HFFc6 (cell line): ENCODE measurements at places on chromosomes 1 and 21. TPM values are rescaled to one million over a fixed set of nuclear protein-coding genes. Genes with fewer than 3 reads are reported as not detected.

DNA sequence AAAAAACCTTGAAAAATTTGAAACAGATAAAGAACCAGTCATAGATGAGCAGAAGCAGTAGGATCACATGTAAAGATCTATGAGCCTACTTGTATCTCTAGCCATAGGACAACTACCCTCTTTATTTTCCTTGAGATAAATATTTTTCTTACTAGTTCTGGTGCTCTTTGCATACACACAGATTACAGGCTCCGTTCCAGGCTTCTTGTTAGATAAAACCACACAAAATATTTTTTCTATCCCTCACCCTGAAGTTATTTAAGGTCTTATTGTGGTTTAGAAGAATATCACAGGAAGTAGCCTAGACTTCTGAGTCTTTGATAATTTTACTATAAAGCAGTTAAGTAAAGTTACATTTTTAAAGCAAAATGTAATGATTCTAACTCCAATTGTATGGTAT is 512.2 kb downstream of the NEGR1 start:
- H3K27ac ChIP-seq = peak overlapping the region; percentile 36
- H3K4me3 ChIP-seq = no peak overlapping the region
- DNase-seq = peak; percentile 60
- peaks cover 5% of the 10 kb centered on the region for H3K36me3 ChIP-seq
- H3K27me3 ChIP-seq = 0 out of 2 replicates have a peak, but pooled peaks cover 2% of the 10 kb centered on the region

GRCh38 chr1:199269241-199269640 is 630.4 kb downstream of the PTPRC start:
- H3K4me1 ChIP-seq = peaks cover 42% of the 10 kb centered on the region
- no peaks in the 10 kb centered on the region for H3K36me3 ChIP-seq
- H3K4me3 ChIP-seq = no peak overlapping the region
- DNase-seq = no peak

DNA sequence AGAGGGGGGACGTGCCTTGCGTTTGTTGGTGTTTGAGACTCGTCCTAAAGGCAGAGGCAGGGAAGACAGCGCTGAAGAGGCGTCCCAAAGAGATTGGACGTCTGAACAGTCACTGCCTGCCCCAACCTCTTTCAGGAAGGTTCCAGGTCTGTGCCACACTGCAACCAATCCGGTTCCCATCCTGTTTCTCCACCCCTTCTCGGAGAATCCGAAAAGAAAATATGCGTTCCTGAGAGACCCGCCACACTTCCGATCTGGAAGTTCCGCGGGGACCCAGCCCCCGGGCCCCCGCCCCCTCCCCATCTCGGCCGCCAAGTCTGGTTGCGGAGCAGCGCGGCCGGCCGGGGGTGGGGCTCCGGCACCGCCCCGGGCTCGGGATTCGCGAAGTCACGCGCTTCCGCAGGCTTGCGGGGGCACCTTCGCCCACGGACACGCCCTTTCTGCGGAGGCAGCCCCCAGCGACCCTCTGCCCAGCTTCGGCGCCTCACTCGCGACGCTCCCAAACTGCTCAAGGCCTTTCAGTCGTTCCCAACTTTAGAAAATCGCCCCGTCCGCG is 124.5 kb upstream of the DPYD start:
- H3K27ac ChIP-seq = peak overlapping the region; percentile 78
- peak overlapping the region; percentile 92 for H3K4me3 ChIP-seq
- H3K36me3 ChIP-seq = peaks cover 33% of the 10 kb centered on the region
- peaks cover 69% of the 10 kb centered on the region for H3K4me1 ChIP-seq
- H3K27me3 ChIP-seq = peaks cover 5% of the 10 kb centered on the region; the same call in 1 of the 2 replicates
- DNase-seq = peak; percentile 29

- peak; percentile 29 for DNase-seq
- H3K27me3 ChIP-seq = peaks cover 8% of the 10 kb centered on the region
- no peak overlapping the region for H3K27ac ChIP-seq
- peaks cover 12% of the 10 kb centered on the region for H3K4me1 ChIP-seq
- no peak overlapping the region for H3K4me3 ChIP-seq
These were observed 7.0 kb downstream of the DCST2 start for GRCh38 chr1:155026588-155026987.

DNA sequence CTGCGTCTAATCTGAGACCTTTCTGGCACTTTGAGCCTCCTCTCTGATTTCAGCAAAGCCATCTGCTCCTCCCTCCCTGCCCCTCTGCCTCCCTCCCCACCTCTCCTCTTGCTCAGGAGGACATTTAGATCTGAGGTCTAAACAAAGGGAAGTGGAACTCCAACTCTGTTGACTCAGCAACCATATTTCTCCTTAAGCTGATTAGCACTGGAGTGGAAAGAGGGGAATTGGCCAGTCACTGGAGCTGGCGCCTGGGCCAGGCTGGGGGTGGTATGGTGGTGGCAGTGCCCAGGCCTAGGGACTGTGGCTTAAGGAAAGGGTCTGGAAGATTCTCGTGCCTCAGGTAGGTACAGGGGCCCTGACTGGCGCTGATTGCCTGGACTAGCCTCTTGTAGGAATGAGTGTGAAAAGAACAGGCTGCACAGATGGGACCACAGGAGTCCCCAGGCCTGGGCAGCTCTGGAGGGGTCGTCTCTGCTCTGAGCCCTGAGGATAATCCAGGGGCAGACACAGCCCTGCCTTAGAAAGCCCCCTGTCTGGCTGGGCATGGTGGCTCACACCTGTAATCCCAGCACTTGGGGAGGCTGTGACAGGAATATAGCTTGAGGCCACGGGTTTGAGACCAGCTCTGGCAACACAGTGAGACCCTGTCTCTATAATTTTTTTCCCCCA is 11.9 kb downstream of the SH2D2A start:
- H3K4me1 ChIP-seq = peaks cover 40% of the 10 kb centered on the region
- H3K36me3 ChIP-seq = peaks cover 11% of the 10 kb centered on the region
- no peak overlapping the region for H3K4me3 ChIP-seq
- H3K27ac ChIP-seq = no peak overlapping the region

DNA sequence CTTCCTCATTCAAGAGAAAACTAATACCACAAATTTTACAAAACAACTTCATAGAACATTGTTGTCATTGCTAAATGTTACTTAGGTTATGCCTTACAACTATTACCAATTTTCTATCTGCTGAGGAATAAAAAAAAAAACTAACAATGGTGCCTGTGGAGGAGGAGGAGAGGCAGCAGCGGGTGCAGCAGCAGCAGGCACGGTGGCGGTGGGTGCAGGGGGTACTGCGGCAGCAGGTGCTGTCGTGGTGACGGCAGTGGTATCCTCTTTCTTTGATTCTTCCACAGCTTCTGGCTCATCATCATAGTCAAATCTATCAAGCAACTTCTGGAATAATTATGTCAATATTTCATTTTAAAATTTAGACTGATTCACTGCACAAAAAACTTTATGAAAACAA is 35.5 kb downstream of the SCAF4 start:
- H3K27me3 ChIP-seq = no peaks in the 10 kb centered on the region
- DNase-seq = no peak
- peaks cover 24% of the 10 kb centered on the region; the same call in 1 of the 2 replicates for H3K36me3 ChIP-seq
- H3K4me3 ChIP-seq = no peak overlapping the region
- H3K27ac ChIP-seq = peak overlapping the region; percentile 40; the same call in 1 of the 2 replicates
- H3K4me1 ChIP-seq = peaks cover 10% of the 10 kb centered on the region

GRCh38 chr1:228371741-228372182 is 34.9 kb downstream of the TRIM11 start:
- H3K36me3 ChIP-seq = no peaks in the 10 kb centered on the region
- no peak for DNase-seq
- H3K27ac ChIP-seq = no peak overlapping the region
- H3K4me3 ChIP-seq = no peak overlapping the region

GRCh38 chr1:232966663-232967062 is 16.3 kb downstream of the NTPCR start:
- no peak overlapping the region for H3K4me3 ChIP-seq
- H3K27me3 ChIP-seq = no peaks in the 10 kb centered on the region; the same call in 1 of the 2 replicates
- no peak overlapping the region for H3K27ac ChIP-seq
- H3K4me1 ChIP-seq = peaks cover 16% of the 10 kb centered on the region

- H3K4me3 ChIP-seq = peak overlapping the region; percentile 28
- no peaks in the 10 kb centered on the region for H3K36me3 ChIP-seq
- H3K27me3 ChIP-seq = peaks cover 11% of the 10 kb centered on the region
- no peak overlapping the region for H3K27ac ChIP-seq
- H3K4me1 ChIP-seq = peaks cover 16% of the 10 kb centered on the region
- peak; percentile 31 for DNase-seq
These were observed 54.6 kb upstream of the LBR start for GRCh38 chr1:225482421-225482950.

DNA sequence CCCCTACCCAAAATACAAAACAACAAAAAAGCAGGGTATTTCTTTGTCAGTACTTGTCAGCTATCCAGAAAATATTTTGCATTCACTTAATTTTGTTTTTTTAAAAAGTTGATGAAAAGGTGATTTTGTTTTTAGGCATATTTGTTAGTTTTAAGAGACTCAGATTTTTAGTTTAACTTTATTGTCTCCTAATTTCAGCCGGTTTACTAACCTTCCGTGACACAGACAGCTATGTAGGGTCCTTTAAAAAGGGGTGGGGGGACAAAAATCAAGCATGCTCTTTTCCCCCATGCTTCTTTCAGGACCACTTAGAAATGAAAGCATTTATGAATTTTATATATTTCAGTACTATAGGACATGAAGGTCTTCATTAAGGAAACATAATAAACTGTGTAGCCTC is 1.6 kb downstream of the PBX1 start:
- peaks cover 13% of the 10 kb centered on the region; the same call in 1 of the 2 replicates for H3K36me3 ChIP-seq
- H3K4me3 ChIP-seq = peak overlapping the region; percentile 99
- peak overlapping the region; percentile 92 for H3K27ac ChIP-seq
- H3K4me1 ChIP-seq = peaks cover 48% of the 10 kb centered on the region
- no peaks in the 10 kb centered on the region; the same call in 1 of the 2 replicates for H3K27me3 ChIP-seq

DNA sequence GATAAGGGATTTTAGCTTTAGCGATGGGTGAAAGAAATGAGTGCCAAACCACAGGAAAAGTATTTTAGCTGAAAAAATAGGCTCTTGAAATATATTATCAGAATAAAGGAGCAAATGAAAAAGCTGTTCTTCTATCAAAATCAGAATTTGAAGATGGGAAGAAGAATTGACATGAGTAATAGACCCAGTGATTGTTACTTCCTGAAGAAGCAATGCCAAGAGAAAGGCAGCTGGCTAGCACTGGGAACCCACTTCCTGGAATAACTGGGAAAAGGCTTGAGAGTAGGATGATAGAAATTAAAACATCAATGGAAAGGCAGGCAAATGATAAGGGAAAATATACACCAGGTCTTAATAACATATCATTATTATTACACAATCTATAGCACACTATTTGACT is 29.9 kb upstream of the LYPLAL1 start:
- H3K27me3 ChIP-seq = no peaks in the 10 kb centered on the region; the same call in 1 of the 2 replicates
- no peak for DNase-seq
- no peak overlapping the region for H3K4me3 ChIP-seq
- H3K4me1 ChIP-seq = peaks cover 7% of the 10 kb centered on the region
- no peaks in the 10 kb centered on the region for H3K36me3 ChIP-seq

GRCh38 chr1:109926662-109927300 is 16.1 kb downstream of the CSF1 start:
- peaks cover 48% of the 10 kb centered on the region for H3K4me1 ChIP-seq
- peaks cover 62% of the 10 kb centered on the region for H3K36me3 ChIP-seq
- H3K27ac ChIP-seq = peak overlapping the region; percentile 46; the same call in 1 of the 2 replicates

- no peaks in the 10 kb centered on the region for H3K36me3 ChIP-seq
- no peak overlapping the region for H3K4me3 ChIP-seq
- H3K27me3 ChIP-seq = peaks cover 3% of the 10 kb centered on the region
- DNase-seq = no peak
These were observed 4.2 kb upstream of the C8A start for GRCh38 chr1:56850411-56850810.

GRCh38 chr1:216815260-216816131 is 92.3 kb upstream of the ESRRG start:
- no peak for DNase-seq
- no peaks in the 10 kb centered on the region for H3K27me3 ChIP-seq
- no peaks in the 10 kb centered on the region for H3K36me3 ChIP-seq
- no peak overlapping the region for H3K27ac ChIP-seq
- no peaks in the 10 kb centered on the region for H3K4me1 ChIP-seq

- no peaks in the 10 kb centered on the region for H3K36me3 ChIP-seq
- no peak overlapping the region for H3K4me3 ChIP-seq
- H3K4me1 ChIP-seq = no peaks in the 10 kb centered on the region
- H3K27me3 ChIP-seq = no peaks in the 10 kb centered on the region; the same call in 1 of the 2 replicates
- DNase-seq = no peak
These were observed 460.6 kb downstream of the DSCAM start for GRCh38 chr21:40386294-40386911.

GRCh38 chr1:15177710-15178166 is 24.2 kb downstream of the TMEM51 start:
- no peak overlapping the region for H3K4me3 ChIP-seq
- H3K4me1 ChIP-seq = peaks cover 67% of the 10 kb centered on the region
- H3K27ac ChIP-seq = peak overlapping the region; percentile 98

GRCh38 chr1:243845888-243846287 is 4.2 kb downstream of the AKT3 start:
- no peak for DNase-seq
- peaks cover 1% of the 10 kb centered on the region; the same call in 1 of the 2 replicates for H3K27me3 ChIP-seq
- H3K36me3 ChIP-seq = peaks cover 12% of the 10 kb centered on the region
- peaks cover 61% of the 10 kb centered on the region for H3K4me1 ChIP-seq
- H3K4me3 ChIP-seq = no peak overlapping the region

LCK gene
- not detected in 2 replicates for total RNA-seq

PYHIN1 gene
- not detected in 3 replicates for total RNA-seq

BARHL2 gene
- total RNA-seq = not detected in 3 replicates

TEKT2 gene
- total RNA-seq = not detected in 3 replicates

ACKR1 gene
- total RNA-seq = not detected in 3 replicates

LRRC38 gene
- not detected in 2 replicates for total RNA-seq

S100A1 gene
- 0.96 TPM in 1 of 3 replicates, not detected in the others for total RNA-seq

CR2 gene
- not detected in 3 replicates for total RNA-seq

VSIG8 gene
- not detected in 3 replicates for total RNA-seq

OR10Z1 gene
- not detected in 2 replicates for total RNA-seq

ITGB2 gene
- 0.19 to 0.44 TPM in 2 of 3 replicates, not detected in the other for total RNA-seq
